ENCODE measurements at places on chromosomes 11 and 22.

DNA sequence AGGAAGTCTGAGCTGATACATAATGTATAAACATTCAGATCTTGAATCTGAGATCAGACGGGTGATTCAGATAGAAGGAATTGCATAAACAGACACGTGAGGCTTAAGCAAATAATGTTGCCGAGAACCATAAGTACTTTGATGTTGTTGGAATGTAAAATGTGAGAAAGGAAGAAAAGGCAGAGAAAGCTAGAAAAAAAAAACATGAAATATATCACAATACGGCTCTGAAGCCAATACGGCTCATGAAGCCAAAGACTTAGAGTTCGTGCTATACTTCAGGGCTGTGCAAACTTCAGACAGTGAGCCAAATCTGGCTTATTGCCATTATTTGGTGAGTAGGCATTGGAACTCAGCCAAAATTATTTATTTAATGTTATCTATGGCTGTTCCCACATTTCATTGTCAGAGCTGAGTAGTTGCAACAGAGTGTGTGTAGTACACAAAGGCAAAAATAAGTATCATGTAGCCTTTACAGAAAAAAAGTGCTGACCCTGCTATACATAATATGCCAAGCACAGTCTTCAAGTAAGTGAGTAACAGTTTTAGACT, 673.3 kb downstream of the CNTN5 start:
- DNase-seq, result no peak

- DNase-seq, result no peak
These were observed 8.1 kb upstream of the UCP2 start for GRCh38 chr11:73990730-73991129.

DNA sequence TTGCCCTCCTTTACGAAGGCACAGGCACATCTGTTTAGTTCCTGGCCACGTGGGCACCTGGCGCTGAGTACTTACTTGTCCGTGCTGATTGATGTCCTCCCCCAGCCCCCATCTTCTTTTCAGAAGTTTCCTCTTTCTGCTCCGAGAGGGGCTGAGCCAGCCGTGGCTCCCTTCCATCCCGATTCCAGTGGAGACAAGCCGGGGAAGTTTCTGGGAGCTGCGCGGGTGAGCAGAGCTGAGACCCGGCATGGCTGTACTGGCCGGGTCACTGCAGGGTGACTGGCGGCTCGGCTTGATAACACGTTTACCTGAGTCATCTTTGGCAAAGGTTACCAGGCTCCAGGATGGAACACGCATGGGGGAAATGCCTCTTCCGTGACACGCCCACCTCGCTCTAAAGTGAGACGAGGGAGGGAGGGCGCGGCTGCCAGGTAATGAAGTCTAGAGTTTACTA, 45.4 kb upstream of the ATXN10 start:
- no peak for DNase-seq

DNA sequence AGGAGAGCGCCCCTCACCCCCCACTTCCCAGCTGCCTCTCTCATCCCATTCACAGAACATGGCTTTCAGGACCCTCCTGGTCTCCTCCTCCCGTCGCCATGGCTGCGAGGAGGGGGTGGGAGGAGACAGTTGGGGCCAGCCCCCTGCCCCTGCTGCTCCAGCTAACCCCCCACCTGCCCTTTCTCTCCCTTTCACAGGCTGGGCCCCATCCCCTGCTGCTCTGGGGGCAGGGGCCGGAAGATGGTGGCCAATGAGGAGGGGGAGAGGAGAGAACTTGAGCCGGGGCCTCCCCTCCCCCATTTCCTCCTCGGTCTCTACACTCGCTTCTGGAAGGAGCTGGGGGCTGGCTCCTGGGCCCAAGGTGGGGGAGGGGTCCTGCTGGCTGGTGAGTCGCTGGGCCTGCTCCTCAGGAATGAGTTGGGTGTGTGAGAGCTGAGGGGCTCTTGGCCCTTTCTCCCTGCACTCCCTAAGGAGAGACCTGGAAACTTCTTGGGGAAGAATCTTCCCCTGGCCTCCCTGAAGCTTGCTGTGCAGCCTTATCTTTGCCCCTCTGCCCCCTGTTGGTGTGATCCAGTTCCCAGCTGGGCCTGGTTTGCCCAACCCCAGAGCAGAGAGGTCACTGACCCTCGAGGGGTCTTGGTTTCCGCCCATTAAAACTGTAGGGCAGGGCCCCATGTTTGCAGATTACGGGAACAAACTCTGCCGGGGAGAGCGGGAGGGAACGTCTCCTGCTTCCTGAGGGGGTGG, 10.2 kb downstream of the YPEL4 start:
- DNase-seq, result no peak

DNA sequence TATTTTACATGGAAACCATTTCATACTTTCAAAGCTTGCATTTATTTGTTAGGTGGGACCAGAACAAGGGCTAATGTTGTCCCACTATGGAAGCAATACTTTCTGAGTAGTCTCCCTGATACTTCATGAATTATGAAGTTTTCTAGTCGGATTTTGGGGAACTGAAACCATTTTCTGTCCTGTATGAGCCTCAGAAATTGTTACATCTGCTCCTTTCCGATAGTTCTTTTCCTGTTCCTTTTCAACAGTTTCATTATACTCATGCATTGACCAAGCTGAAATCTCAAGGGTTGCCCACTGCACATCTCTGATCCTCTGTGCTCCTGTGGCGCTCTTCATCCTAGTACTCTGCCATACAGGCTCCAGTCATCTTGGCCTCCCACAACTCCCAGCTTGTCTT, 31.5 kb upstream of the GLYATL1 start:
- no peak for DNase-seq

DNA sequence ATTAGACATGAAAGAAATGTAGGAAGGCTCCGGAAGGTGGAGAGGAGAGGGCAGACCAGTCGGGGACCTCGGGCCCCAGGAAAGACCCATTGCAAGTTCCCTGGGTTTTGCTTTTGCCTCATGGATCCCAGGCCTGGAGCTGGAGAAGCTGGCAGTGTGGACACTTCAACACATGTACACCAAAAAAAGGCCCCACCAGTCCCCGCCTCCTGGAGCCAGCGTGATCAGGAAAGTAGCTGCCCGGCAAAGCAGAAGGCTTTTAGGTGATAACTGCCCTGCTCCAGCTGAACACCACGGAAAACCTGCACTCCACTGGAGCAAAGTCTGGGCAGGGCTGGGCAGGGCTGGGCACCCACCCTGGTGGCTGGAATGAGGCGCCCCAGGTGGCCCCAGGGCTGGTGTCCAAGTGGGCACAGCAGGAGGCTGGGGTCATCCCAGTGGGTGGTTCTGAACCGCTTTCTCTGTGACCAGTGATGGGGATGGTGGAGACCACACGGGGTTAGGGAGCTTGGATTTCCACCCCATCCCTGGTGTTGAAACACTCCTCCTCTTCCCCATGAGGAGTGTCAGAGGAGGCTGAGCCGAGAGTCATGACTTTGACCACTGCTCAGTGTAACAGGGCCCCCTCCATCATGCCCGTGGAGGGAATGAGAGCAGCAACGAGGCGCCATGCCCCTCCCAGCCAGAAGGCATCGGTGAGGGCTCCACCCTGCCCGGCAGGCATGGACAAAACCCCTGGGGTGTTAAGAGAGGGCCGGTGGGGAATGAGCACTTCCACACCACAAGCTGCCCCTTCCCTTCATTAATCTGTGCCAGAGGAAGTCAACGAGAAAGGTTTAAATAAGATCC, 16.9 kb upstream of the MUC5AC start:
- DNase-seq, result no peak

DNA sequence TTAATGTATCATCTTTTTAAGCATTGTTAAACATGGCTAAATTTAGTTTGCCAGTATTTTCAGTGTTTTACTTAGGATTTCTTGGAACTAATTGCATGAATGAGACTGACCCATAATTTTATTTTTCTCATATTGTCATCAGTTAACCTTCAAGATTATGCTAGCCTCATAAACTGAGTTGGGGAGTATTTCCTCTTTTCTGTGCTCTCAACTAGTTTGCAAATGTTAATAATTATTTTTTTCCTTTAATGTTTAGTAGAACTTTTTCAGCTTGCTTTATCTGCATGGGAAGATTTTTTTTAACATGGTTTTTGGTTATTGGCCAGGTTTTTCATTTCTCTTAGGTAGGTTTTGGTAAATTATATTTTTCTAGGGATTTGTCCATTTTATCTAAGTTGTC, 235.4 kb upstream of the SESN3 start:
- no peak for DNase-seq

- no peak for DNase-seq
These were observed 84.6 kb upstream of the ANO3 start for GRCh38 chr11:26247340-26247739.

DNA sequence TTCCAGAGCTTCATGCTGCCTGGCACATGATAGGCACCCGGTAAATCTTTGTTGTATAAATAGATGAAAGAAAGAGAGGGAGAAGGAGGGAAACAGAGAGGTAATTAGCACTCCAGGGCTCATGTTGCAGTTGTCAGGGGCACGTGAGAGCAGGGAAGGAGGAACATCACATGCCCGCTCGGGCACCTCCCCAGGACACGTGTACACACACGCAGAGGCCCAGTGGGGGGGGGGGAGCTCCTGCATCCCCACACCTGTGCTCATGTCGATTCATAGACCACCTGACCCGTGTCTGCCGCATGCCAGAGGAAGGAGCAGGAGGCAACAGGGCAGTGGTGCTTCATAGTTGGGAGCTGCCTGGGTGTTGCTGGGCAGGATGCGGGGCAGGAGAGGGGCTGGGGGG, 37.1 kb upstream of the NNMT start:
- no peak for DNase-seq

GRCh38 chr22:35335936-35336781, 36.5 kb downstream of the TOM1 start:
- no peak for DNase-seq

DNA sequence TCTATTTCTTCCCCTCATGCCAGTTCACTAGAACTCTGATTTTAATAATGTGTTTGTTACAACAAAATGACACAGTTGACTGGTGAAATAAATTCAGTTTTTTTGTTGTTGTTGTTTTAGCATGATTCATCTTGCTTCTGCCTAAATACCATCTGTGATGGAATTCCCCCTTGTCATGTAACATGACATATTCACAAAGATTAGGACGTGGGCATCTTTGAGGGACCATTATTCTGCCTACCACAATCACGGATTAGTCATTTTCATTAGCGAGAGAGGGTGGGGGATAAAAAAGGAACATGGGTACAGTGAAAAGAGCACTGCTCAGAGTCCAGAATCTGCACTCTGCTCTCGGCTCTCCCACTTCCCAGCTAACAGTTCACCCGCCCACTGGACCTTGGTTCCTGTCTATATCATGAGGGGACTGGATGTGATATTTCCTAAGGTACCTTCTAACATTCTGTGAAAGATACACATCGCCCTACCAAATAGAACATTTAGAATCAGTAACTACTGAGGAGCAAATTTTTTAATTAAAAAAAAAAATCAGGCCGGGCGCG, 11.3 kb downstream of the HTATIP2 start:
- no peak for DNase-seq

DNA sequence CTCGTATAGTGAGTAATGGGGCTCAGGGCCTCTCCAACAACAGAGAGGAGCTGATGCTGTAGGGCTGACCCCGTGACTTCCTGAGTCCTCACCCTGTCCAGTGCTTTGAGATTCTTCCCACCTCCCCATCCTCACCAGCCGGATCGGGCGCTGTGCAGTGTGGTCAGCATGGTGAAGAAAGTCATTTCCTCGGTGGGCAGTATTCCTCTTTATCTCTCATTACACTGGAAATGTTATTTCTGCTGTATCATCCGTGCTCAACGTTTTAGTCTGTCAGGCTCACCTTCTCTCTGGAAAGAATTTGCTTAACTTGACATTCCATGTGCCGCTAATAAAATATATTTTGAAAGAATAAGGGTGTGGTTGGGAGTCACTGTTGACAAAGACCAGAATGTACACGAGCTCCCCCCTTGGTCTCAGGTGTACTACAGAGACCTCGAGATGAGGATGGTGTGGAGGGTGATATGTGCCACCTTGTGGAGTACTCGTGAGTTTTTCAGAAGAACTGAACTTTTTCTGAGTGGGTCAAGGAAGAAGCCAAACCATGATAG, 25.7 kb upstream of the SCGB1A1 start:
- no peak for DNase-seq

DNA sequence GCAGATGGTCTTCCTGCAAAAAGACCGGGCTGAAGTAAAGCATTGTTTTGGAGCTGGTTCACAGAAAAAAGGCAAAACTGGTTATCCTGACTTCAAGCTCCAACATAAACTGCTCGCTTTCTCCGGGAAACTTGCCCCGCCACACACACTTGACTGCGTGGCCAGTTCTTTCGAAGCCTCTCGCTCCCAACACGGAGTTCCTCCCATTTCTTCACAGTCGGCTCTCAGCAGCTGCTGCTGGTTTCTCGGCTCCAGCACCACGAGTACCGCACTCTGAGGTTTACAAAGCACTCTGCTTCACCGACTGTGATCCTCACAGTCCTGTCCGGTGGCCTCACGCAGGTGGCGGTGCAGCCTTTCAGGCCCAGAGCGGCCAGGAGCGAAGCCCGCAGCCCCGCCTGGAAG, 264 bp downstream of the CHEK1 start:
- no peak for DNase-seq

DNA sequence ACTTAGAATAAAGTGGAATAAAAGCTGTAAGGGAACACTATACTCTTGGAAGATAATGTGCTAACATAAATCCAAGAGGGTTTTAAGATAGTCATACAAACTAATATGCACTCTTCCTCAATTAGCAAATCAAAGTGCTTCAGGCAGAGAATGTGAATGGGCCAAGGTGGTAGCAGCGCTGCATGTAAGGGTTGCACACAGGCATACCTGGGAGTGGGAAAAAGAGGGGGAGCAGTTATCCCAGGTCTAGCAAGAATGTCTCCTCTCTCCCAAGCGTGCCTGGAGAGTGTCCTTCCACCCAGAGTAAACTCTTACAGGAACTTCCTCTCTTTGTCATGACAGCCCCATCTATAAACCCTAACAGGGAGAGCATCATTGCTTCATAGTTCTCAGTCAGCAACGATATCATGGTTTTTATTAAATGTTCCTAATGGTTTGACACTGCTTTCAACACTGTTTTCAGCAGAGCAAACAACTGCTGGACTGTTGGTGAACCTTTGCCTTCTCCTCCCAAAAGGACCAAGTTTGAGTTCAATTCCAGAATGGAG, 61.6 kb downstream of the SYTL2 start:
- no peak for DNase-seq

DNA sequence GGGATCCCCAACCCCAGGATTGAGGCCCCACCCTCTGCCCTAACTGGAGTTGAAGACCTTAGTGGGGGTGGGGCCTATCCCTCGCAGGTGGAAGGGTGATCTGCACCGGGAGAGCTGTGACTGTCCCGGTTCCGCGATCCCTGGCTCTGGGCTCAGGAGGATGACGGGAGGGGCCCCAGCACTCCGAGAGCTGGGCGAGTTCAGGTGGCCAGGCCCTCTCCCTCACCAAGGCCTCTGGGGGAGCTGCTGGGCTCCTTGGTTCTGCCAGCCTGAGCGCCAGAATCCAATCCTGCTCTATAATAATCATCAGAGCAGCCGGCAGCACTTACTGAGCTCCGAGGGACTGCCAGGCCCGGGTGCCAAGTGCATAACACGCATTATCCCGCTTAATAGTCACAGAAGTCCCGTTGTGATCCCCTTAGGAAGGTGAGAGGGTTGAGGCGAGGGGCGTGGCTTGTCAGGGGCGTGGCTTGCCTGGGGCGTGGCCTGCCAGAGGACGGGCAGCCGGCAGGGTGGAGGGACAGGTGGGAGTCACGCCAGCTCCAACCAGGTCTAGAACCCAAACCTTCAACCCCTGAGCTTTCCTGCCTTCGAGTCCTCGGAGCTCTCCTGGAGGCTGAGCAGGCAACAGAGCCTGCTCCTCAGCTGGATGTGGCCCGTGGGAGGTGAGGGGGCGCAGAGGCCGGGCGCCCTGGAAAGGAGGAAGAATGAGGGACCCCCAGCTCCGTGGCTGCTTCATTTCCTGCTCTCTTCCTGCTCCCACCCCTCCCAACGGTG, 7.3 kb upstream of the SYT7 start:
- peak; percentile 47 for DNase-seq
